Kidney (tissue), 22 donors: ENCODE measurements at places on chromosomes 3 and 15.

DNA sequence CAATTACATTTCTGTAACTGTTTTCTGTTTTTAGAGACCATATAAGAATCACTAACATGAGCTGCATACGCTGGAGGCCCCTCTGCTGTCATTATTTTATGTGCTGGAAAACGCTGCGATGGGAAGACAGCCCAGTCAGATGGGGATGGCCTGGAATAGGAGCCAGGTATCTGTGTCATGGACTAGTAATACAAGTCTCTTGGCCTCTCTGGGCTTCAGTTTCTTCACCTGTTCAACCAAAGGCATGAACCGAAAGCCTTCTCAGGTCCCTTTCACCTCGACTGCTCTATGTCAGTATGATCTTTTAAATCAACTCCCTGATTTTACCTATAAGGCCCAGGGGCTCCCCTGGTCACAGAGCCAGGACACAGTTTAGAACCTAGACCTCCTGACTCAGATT, 14.6 kb upstream of the RFTN1 start:
- no peak for DNase-seq

GRCh38 chr3:151775314-151776258, 38.3 kb upstream of the AADAC start:
- no peak for DNase-seq

- no peak for DNase-seq
Measured at GRCh38 chr3:44887101-44887500, 12.7 kb downstream of the TGM4 start.

GRCh38 chr15:71588746-71589145, 221.6 kb upstream of the NR2E3 start:
- DNase-seq: no peak

- DNase-seq: no peak
Measured at GRCh38 chr3:115806501-115806900, 183.2 kb downstream of the GAP43 start.

- no peak for DNase-seq
Measured at GRCh38 chr3:177652556-177653291, 455.4 kb upstream of the TBL1XR1 start.

DNA sequence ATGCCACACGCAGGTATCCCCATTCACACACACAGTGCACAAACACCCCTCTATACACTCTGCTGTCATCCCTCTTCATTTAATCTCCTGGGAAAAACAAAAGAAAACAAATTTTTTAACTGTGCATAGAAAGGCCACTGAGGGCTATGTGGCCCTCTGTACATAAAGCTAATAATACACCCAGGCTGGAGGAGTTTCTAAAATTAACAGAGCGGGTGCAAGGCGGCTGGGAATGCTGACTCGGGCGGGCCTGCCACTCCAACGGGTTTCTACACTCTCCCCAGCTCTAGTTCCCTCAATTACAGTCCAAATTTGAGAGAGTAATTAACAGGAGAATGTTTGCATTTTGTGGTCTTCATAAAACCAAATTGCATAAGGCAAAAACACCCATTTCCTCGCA, 23.1 kb downstream of the HCN4 start:
- no peak for DNase-seq
